Fibroblast of lung (primary cell): ENCODE measurements at places on chromosomes 5 and 9.

DNA sequence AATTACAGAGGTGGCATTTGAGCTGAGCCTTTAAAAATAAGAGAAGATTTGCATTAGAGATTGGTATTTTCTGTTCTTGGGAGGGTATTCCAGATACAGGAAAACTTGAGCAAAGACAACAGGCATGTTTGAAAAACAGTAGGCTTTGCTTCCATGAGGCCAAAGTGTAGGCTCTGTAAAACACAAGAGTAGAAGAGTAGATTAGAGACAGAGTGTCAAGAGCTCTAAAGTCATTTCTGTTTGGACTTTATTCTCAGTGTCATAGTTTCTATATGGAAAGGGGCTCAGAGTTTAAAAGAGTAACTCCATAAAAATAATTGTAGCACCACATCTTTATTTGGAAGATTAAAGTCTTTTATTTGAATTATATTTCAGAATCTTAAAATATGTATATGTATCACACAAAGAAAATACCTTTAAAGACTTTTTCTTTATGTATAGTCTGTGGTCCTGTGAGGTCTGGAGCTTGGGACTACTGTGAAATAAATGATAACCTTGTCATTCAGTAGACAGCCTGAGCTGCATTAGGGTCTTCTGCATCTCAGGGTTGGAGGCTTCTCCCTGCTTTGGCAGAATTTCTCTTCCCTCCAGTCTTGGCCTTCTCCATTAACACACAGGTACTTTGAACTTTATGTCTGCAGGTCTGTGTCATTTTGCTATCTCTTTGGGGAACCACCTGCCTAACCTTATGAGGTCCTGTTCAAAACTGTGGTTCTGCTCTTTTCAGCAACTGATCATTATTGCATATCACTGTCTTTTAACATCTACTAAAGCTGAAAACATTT lies 73.6 kb downstream of the ZSWIM6 start:
- DNase-seq: no peak

DNA sequence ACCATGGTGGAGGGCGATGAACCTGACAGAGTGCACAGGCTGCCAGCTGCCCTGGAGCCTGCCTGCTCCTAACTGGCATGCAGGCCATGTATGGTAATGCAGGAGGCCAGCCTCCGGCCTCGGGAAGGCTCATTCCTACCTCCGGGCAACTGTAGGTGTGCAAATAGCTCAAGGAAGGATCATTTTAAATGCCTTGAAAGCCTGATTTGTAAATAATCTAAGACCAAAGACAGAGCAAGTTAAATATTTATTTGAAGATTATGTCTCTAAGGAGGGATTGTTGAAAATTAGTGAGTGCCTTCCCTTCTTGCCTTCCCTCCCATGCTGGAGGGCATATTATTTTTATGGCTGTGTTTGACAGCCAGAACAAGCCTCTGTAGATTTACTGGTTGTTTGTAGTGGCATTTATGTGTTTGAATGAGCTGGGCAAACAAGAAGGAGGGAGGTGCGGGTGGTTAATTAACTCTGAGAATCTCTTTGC lies 285.7 kb upstream of the TUT7 start:
- no peak for DNase-seq

GRCh38 chr5:159017786-159018185 lies 81.9 kb downstream of the EBF1 start:
- DNase-seq: peak; percentile 86

DNA sequence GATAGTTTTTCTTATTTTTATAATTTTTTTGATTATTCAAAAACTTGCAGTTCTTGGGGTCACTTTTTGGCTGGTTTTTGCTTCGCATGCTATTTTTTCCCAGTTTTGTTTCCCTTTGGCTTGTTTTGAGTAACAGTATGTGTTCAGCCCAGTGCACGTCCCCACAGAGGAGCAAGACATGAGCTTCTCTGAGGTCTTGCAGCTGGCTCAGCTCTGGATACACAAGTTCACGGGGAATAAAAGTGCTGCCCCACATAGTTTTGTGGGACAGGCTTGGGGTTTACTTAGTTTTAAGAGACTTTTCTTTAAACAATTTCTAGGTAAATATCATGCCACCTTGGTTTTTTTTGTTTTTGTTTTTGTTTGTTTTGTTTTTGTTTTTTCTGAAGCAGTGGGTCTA lies 297.8 kb upstream of the IRX1 start:
- no peak for DNase-seq

- DNase-seq: no peak
Observed at GRCh38 chr9:18923671-18924430, 109.2 kb downstream of the SAXO1 start.

DNA sequence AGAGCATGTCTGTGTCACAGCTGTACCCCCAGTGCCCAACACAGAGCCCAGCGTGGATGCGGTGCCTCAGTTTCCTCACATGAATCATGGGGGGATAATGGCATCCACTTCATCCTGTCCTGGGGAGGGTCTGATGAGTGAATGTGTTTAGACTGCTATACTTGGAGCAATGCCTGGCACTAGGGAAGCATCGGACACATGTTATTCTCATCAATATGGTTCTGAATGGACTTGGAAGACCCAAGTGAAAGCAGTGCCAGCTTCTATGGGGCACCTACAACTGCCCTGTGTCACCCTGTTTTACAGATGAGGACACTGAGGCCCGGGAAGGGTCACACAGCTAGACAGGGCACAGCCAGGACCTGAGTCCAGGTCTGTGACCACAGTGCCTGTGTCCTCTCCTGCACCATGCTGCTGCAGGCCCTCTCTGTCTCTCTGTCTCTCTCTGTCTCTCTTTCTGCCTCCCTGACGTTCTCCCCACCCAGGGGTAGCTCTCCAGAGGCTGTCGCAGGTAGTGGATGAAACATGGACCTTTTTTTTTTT lies 42.3 kb upstream of the NEK6 start:
- no peak for DNase-seq

DNA sequence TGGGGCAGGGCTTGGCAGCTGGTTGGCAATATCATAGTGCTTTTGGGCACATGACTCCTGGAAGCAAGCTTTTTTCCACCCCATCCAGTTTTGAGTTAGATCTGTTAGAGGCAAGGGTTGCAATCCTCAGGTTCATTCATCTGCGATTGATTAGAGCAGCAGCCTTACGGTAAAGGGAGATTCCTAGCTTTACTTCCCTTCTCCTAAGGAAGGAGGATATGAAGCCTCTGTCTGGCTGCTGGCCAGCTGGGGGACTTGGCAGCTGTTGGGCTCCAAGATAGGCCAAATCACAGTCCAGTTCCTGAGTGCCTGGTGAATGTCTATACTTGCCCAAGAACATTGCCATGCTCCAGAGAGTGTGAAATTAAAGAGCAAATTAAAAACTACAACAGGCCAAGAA lies 113.4 kb upstream of the CCNH start:
- DNase-seq: peak; percentile 61

DNA sequence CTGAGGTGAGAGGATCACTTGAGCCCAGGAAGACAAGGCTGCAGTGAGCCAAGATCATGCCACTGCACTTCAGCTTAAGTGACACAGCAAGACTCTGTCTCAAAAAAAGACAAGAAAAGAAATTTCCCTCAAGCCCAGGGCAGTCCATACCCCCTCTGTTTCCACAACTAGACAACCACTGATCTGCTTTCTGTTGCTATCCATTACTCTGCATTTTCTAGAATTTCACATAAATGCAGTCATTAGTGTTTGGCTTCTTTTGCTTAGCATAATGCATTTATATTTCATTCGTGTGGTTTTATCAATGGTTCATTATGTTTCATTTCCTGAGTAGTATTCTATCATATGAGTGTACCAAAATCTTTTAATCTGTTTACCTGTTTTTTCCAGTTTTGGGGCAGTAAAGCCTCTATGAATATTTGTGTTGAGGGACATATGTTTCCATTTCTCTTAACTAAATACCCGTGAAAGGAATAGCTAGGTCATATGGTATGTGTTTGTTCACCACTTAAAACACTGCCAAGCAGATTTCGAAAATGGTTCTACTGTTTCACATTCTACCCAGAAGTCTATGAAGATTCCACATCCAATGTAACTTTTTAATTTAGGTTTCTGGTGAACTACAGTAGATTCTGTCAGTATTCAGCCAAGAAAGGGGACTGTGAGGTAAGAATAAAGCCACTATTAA lies 271.8 kb downstream of the ZNF608 start:
- DNase-seq: no peak

GRCh38 chr5:177496070-177496726 lies 1.2 kb downstream of the PDLIM7 start:
- no peak for DNase-seq

GRCh38 chr9:128771745-128772519 lies at the start of gene ZER1:
TSS of gene ZER1 (minus strand) at chr9:128771927. CDS start at chr9:128755565, 16,362 bp downstream.
- peak; percentile 88 for DNase-seq

DNA sequence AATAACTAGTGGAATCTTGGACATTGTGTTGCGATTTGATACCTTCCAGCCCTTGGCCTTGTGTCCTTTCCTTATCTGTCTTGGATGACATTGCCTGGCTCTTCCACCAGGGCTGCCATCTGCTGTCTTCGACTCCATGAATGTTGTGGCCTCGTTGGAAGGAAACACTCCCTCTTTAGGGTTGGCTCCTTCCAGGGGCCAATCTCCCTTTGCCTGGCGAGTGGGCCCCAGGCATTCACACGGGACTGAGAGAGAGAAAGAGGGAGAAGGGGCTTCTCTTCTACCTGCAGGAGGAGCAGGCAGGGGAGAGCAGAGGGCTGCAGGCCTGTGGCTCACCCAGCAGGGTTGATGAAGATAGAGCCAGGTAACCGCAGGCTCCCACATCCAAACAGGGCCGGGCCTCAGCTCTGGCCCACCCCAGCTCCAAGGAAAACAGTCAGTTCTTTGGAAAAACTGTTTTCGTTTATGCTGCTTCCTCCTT lies 31.3 kb downstream of the FGF1 start:
- no peak for DNase-seq

- DNase-seq: no peak
Observed at GRCh38 chr9:24189986-24190385, 355.7 kb downstream of the IZUMO3 start.

- DNase-seq: peak; percentile 81
Observed at GRCh38 chr5:164237486-164237885, 732.1 kb downstream of the MAT2B start.

DNA sequence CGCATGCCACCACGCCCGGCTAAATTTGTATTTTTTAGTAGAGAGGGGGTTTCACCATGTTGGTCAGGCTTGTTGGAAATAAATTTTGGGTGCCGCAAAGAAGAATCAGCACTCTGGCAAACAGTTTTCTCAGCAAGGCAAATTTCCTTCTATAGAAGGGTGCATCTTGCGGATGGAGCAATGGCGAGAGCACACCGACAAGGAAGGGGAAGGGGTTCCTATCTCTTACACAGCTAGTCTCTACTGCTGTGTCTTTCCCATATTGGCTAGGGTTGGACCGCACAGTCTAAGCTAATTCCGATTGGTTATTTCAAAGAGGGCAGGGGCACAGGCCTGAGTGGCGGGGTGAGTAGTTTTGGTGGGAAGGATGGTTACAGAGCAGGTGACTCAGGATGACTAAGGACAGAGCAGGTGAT lies 707 bp downstream of the GTF3C5 start:
- DNase-seq: no peak

GRCh38 chr5:570886-571285 lies 41.3 kb upstream of the CEP72 start:
- DNase-seq: no peak

DNA sequence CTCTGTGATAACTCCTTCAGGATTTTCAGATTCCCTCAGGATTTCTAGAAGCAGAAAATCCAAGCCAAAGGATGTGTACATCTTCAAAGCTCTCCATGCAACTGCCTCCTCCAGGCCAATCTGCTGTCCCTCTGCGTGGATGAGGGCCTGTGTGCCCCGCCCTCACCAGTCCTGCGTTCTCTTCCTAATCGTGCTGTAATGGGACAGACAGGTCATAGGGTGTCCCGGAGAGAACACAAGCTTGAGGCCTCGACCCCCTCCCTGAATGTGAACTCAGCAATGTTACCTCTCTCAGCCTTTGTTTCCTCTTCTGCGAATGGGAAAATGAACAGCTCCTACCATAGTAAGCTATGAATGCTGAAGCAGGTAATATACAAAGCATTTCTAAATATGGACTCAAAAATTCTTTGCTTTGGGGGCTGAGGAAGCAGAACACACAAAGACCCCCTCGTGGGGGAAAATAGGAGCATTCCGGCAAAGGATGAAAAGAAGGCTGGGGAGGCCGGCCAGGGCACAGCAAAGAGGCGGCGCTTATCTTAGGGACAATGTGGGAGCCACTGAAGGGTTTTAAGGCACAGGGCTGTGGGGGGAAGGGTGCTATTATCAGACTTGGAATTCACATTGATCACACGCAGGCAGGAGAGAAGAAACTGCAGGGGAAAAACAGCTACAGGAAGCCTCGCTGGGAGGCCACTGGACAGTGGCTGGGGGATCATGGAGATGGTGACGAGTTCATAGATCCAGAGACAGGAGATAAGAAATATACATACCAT lies 57.2 kb upstream of the FBXW11 start:
- no peak for DNase-seq

GRCh38 chr9:133023117-133023890 lies 7.5 kb upstream of the GTF3C5 start:
- no peak for DNase-seq

GRCh38 chr9:4292781-4293180 lies 7.1 kb downstream of the GLIS3 start:
- peak; percentile 81 for DNase-seq

- no peak for DNase-seq
Observed at GRCh38 chr5:128259607-128260021, 176.0 kb downstream of the SLC12A2 start.

DNA sequence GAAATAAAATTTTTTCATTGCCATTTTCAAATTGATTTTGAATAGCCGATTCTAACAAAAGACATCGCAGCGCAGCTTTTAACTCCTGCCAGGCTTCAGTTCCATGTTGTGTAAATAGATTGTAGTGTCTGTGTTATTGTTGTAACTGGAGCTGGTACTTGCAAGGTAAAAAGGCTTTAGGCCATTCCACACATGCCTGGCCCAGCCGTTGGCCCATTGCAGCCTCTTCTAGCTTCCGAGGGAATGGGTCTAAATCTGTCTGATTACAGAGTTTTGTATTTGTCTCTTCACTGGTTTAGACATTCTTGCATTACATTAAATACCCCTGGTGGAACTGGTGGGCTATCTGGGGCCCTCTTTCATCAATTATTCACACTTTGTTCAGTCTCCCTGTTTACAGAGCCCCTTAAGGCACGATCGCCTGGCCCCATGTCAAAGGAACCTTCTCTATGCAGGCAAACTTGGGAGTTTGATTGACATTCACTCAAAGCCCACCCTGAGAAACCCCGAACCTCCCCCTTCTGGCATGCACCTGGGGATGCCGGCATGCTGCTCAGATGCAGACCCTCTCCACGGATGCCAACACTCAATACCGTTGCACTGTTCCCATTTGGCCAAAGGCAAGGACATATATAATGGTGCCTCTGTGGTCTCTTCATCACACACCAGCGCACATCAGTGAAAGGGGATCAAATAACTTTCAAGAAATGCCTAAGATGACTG lies 281.7 kb upstream of the IRX2 start:
- DNase-seq: no peak

- DNase-seq: no peak
Observed at GRCh38 chr5:88195636-88196035, 73.0 kb downstream of the TMEM161B start.
